Amniotic stem cell (primary cell): ENCODE measurements at places on chromosomes 12 and 14.

DNA sequence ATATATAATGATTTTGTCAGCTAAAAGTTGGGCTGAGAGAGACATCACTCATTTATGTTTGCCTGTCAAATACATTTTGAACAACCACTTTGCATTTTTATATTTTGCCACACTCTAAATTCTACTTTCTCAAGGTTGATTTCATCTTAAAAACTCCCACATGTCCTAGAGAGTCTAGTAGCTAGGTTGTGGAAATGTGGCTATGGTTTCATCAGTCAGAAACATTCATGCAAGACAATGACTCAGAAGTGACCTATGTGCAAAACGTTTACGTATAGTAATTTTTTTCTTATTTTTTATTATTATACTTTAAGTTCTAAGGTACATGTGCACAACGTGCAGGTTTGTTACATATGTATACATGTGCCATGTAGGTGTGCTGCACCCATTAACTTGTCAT, 27.4 kb upstream of the PRKD1 start:
- no peak for DNase-seq

DNA sequence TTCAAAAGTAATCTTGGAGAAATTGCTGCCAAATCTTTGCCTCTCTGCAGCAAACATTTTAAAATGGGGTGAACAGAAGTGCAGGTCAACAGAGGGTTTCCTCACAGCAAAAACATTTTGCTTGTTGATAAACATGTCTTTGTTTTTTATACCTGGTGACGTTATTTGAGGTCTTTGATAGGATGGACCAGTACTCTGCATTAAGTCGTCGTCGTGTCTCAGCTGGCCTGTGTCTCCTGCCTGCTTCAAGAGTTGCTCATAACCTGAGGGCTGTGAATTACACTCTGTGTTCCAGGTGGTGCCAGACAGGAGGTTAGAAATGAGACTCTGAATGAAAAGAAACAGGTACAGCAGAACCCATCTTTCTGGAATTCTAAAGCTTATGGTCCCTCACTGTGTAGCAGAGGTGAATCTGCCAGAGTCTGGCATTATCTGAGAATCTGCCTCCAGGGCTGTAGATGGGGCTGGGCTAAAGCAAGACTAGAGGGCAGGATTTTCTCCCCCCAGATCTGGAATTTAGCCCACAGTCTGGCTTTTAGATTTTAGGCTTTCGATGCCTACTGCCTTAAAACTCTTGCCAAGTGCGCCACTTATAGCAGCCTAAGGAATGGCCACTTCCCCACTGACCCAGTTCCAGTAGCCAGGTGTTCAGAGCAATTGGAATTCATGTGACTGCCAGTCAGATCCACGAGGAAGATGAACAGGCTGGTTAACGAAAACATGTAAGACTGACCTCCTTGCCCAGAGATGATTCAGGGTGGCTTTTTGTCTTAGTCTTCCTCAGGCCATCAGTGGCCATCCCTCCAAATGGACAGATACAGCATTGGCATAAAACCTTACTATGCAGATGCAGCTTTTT, 161.2 kb downstream of the PRKCH start:
- no peak for DNase-seq

DNA sequence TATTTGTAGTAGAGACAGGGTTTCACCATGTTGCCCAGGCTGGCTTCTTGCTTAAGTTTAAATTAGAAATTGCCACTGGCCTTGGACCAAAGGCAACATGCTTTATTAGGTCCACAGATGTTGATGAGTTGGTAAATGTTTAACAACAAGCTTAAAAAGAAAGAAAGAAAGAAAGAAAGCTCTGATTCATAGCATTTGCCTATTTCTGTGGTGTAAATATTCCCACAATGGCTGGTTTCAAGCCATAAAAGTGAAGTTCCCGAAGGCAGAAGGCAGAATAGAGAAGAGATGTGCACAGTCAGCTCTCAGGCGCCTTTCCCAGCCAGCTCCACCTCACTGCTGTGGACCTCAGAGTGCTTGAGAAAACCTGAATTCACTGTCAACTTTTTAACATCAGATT, 26.4 kb downstream of the KCNK13 start:
- DNase-seq, result no peak

DNA sequence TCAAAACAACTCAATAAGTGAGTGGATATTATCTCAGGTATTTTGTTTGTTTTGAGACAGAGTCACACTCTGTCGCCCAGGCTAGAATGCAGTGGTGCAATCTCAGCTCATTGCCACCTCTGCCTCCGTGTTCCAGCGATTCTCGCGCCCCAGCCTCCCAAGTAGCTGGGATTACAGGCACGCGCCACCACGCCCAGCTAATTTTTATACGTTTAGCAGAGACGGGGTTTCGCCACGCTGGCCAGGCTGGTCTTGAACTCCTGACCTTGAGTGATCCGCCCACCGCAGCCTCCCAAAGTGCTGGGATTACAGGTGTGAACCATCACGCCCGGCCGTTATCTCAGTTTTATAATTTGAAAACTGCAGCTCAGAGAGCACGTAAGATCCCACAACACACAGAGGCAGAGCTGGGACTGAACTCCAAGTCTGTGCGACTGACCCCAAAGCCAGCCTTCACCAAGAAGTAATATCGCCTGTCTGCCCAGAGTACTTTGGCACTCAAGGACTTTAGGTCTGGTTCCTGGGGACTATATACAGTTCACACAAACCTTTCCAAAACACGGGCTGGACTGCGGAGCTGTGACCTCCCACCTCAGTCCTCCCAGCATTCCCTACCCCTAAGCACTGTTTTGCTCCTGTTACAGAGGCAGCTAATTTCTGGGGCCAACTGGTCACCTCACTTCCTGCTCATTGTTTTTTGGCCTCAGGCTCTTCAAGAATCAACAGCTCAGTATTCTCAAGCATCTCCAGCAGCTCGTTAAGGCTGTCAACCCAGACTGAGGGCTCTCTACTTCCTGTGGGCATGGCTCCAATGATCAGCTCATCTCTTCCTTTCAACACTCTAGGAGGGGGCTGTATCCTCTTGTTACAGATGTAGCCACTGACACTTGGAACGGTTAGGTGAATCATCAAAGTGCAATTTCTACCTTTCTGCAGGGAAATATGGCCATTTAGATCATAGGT, 22.5 kb downstream of the TESC start:
- no peak for DNase-seq

- DNase-seq, result no peak
Measured at GRCh38 chr12:78746001-78746400, 118.6 kb upstream of the SYT1 start.

- DNase-seq, result no peak
Measured at GRCh38 chr14:35565871-35566464, 32.0 kb downstream of the INSM2 start.

GRCh38 chr12:2682296-2683251, 112.2 kb upstream of the FKBP4 start:
- no peak for DNase-seq

DNA sequence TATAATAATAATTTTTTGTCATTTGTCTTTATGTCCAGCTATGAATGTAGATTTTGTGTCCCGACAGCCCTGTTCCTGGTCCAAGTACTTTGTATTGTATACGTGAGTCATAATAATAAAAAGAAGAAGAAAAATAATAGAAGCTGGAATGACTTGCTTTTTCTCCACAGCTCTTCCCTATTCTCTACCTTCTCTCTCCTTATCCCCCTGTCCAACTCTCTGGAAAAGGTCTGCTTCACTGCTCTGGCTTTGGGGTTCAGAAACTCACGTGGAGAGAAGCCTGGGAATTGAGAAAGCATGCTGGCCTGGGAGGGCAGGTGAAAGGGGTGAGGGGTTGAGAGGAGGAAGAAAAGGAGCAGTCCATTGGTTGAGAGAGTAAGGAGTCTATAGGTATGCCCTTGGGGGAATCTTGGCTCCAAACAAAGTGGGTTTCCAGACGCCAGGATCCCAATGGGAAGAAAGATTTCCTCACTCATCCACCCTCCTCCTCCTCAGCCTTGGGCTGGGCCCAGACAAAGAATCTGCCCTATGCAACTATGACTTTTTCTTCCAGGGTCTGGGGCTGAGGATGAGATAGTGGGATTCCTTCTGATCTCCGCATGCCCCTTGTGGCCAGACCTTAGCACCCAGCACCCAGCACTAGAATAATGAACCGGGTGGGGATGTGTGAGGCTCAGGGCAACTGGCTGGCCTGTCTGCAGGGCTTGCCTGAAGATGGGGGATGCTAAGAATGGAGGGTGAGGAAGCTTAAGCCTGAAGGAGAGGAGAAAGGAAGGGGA, 4.0 kb downstream of the HOXC8 start:
- DNase-seq, result no peak

GRCh38 chr12:132559652-132560363, 50.6 kb downstream of the LRCOL1 start:
- peak; percentile 5 for DNase-seq

DNA sequence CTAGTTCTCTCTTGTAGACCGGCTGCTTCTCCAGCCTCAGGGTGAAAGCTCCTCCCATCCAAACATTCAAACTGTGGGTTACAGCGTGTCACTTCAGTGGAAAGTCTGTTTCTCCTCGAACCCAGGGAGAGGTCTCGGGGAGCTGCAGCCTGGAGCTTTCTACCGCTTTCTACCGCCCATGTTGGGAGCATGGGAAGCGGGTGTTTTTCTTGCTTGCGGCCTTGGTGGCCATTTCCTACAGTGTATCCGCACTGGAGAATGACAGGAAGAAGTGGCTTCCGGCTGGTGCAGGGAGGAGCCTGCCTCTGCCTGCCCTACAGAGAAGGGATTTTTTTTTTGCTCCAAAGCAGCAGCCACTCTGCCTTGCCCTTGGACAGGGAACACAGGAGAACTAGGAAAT, 21.2 kb downstream of the ZFP36L1 start:
- DNase-seq, result no peak

- DNase-seq, result no peak
Measured at GRCh38 chr14:63938198-63939005, 85.6 kb downstream of the SYNE2 start.

DNA sequence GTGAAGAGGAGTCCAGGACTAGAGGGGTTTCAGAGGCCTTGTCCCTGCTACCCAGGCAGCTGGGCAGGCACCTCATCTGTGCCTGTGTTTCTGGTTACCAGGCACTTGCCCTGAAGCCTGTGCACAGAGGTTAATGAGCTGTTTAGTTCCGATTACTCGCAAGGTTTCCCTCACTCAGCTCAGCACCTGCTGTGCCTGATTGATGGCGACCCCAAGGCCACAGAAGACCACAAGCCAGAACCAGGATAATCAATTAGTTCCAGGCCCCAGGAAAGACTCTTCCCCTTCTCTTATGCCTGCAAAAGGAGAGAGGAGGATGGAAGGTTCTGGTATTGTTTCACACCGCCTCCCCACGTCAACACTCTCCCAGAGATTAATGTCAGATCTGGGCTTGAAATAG, 88.8 kb upstream of the NOS1 start:
- DNase-seq, result no peak

- no peak for DNase-seq
Measured at GRCh38 chr12:62194616-62195015, 65.6 kb upstream of the USP15 start.

- DNase-seq, result no peak
Measured at GRCh38 chr14:47555333-47555732, 120.1 kb downstream of the MDGA2 start.

GRCh38 chr12:79048962-79049361, 184.4 kb downstream of the SYT1 start:
- DNase-seq, result no peak

GRCh38 chr12:24960222-24960855, 11.4 kb upstream of the BCAT1 start:
- DNase-seq, result peak; percentile 70

DNA sequence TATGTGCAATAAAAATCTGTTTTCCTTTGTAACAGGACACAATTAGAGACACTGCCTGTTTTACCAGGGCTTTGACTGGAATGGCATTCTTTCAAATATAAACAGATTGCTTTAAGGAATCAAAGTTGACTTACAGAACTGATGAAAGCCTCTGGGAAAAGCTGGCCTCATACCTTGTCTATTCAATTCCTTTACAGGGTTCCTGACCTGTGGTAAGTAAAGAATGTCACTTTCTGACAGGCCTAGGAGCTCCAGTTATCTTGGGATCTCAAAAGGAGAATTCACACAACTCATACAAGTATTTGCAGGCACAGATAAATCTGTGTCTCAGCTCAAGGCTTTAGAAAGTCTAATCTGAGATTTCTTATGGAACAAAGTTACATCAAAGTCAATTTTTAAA, 88.4 kb downstream of the BCAT1 start:
- no peak for DNase-seq

- DNase-seq, result no peak
Measured at GRCh38 chr12:132566516-132567131, 43.8 kb downstream of the LRCOL1 start.

DNA sequence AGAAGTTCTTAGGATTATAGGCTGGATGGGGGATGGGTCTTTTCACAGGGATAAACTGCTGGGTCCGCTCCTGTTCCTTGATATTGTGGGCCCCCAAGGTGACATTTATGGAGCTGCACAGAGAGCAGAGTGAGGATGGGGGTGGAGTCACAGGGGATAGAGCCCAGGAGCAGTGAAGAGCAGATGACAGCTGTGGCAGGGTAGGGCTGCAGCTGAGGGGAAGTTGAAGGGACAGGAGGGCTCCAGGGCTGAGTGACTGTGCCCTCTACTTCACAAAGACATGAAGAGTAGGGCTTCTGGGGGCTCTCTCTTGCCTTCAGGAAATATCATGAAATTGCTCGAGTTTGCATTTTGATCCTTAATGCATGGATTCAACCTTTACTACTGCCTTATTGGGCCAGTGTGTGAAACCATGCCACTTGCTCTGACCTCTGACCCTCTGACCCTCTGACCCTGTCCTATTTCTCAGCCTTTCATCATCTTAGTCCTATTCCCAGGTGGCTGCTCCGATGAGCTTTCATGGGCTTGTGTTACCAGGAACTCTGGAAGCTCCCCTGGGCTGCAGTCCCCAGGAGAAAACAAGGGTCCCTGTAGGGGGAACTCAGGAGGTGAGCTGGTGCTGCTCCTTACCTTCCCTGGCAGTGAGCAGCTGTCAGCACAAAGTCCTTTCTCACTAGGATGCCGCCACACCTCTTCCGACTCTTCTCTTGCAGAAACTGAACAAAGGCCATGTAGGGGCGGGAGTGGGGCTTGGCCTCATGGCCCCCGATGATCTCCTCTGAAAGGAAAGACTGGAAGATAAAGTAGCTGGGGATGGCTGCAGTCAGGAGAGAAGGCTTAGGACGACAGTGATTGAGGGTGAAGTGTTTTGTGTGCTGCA, 1.6 kb downstream of the GZMH start:
- DNase-seq, result no peak

- DNase-seq, result no peak
Measured at GRCh38 chr14:21086908-21087293, 11.6 kb downstream of the ZNF219 start.

DNA sequence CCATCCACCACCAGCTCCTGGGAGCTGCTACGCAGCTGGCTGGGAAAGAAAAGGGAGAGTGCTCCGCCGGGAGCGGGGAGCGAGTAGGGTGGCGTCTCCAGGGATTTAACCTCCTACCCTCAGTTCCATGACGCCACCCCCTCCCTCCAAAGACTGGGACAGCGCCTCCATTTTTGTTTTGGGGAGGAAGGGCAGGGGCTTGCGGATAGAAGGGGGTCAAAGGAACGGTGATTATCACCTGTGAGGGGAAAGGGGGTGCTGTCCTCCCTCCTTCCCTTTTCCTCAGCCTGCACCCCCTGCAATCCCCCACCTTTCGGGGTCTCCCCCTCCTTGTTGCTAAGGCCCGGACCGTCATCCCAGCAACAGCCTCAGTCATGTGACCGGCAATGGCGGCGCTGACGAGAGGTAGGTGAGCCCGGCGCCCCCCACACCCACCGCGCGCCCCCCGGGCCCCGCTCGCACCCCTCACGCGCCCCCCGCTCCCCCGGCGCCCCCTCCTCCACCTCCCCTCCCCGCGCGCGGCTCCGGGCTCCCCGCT, at the start of gene DTX3:
Gene DTX3, plus strand, starts transcription at position 371 of the 538 bp plus-strand sequence. CDS start 1,694 bp downstream, outside the sequence.
- DNase-seq, result no peak

- DNase-seq, result peak; percentile 17
Measured at GRCh38 chr12:56129206-56129941, 1.3 kb downstream of the ESYT1 start.
